HTR-8/SVneo (cell line): ENCODE measurements at places on chromosomes 2 and 18.

- no peak for DNase-seq
These were observed at the start of gene DPYSL5 for GRCh38 chr2:26847655-26848335. DPYSL5 (plus strand) TSS chr2:26848132; CDS start chr2:26898500, 50,368 bp downstream.

DNA sequence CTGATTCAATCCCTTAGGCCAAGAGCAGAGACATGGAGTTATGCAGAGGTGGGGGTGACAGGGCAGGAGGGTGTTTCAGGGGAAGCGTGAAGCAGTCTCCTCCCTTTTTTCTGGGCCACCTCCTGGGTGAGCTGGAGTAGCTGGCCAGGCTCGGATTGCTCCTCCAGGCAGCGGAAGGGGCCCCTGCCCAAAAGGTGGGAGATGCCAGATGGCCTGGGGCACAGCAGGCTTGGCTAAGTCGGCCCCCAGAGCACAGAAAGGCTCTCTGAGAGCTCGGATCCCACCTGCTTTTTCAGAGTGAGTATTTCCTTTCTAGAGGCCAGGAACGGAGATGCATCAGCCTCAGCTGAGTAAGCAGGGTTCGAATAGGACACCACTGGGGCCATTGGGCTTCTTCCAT, 196.9 kb downstream of the ANKRD30B start:
- no peak for DNase-seq

DNA sequence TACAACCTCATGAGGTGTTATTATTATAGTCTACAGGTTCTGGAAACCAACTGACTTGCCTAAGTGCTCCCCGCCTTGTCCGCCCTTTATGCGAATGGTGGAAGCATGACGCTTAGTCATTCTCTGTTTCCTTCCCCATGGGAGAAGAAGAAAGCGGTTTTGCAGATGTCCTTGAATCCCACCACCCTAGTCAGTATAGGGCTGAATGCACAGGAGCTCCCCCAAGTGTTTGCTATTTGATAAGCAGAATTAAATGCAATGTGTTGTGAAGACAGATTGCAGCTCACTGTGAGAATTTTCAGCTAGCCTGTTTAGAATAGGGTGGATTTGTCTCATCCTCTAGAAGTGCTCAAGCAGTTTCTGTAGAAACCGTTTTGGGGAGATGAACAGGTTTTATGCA, 652.0 kb downstream of the DCC start:
- DNase-seq, result peak; percentile 4

DNA sequence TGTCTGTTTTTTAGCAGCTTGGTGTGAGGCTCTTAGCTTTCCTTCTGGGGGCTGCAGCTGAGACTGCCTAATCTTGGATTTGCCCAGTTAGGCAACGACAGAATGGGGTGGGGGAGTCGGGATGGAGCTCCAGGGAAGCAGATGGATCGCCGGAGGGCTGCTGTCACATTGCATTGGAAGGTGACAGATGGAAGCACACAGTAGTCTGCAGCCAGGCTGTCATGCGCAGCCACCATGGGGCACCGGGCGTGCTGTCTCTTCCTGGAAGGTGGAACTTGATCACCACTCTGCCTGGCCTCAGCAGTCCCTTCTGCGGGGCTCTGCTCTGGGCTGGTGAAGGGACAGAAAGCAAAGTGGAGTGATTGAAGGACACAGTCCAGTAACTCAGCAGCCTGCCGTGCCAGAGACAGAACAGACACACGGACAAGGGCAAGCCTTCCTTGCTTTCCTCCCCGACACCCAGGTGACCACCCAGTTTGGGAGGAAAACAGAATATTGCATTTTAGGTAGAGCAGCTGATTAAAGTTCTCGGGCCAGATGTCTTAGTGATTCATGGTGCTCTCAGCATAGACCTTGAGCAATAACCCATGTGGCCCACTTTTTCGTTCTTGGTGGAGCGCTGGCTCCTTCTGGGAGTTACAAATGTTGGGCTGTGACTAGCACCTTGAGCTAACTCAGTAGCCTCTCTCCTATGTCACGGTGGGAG, 40.9 kb downstream of the RNF144A start:
- DNase-seq, result no peak

GRCh38 chr2:46540496-46541331, 61.3 kb downstream of the TMEM247 start:
- peak; percentile 34 for DNase-seq

DNA sequence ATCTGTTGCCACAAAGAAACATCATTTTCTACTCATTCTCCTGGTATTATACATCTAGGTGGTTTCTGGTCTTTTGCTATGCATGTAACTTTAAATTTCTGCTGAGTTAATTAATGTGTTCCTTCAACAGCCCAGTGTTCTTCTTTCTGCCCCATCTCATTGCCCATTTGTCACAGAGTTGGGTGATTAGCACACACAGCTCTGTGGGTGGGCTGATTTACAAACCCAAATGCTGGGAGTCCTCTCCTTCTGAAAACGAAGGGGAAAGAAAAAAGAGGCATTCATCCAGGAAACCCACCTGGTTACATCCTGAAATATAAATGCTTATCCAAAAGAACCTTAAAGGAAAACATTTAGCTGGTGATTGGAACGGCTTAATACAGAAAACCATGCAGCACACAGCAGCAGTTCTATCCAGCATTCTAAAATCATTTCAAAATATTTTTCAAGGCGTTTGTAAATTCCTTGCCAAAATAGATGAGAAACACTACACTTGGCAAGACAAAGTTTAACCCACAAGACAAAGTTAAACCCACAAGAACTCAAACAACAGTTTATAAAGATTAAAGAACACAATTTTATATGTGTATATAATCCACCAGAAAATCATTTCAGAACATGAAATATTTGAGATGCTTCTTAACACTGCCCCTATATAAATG, 177.9 kb downstream of the ANTXR1 start:
- DNase-seq, result no peak

DNA sequence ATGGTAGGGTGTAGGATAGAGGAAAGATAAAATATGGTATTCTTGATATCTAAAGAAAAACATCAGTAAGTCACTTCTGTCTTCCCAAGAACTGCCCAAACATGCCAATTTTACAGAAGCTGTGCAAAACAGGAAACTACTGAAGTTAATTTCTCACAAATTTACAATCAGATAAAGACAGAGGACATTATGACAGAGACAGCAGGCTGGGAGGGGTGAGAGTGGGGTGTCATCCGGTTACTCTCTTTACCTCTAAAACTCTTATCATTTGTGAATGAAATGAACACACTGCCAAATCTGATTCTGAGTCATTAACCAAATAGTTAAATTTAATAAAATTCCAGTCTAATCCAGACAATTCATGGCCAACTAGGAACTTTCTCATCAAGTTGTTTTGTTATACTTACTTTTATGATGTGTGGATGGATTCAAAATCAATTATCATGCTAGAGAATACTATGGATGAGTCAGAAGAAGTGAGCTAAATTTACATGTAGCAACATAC, 323.2 kb upstream of the MEX3C start:
- no peak for DNase-seq

GRCh38 chr2:29839306-29839705, 82.1 kb downstream of the ALK start:
- DNase-seq, result no peak

DNA sequence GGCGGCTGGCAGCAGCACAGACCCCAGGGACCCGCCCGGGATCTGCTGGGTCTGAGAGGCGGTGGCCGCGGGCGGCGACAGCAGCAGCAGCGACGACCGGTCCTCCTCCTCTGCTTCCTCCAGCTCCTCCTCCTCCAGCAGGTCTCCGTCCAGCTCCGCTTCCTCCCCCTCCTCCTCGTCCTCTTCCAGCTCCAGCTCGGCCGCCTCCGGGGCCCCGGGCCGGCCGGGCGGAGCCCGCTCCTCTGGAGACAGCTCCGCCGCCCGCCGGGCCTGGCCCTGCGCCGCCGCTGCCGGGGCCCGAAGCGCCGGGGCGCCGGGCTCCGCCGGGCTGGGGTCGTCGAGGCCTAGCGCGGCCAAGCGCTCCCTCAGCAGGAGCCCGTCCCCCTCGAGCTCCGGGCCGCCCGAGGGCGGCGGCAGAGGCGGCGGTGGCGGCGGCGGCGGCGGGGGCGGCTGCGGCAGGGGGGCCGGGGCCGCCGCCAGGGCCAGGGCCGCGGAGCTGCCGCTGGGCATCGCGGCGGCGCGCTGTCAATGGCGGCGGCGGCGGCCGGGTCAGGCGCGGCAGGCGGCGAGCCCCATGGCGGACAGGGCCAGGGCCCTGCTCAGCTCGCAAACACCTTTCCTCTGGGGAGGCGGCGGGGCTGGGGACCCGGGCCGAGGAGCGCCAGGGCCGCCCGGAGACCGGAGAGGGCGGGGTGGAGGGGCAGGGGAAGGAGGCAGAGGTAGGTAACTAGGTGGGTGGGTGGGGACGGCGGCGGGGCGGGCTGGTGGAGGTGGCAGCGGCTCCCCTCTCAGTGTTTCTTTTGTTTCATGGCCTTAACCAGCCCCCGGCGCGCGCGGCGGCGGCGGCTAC, 445 bp downstream of the MEX3C start:
- DNase-seq, result no peak

- DNase-seq, result peak; percentile 31
These were observed 226.0 kb downstream of the FAM210A start for GRCh38 chr18:13500227-13500865.

DNA sequence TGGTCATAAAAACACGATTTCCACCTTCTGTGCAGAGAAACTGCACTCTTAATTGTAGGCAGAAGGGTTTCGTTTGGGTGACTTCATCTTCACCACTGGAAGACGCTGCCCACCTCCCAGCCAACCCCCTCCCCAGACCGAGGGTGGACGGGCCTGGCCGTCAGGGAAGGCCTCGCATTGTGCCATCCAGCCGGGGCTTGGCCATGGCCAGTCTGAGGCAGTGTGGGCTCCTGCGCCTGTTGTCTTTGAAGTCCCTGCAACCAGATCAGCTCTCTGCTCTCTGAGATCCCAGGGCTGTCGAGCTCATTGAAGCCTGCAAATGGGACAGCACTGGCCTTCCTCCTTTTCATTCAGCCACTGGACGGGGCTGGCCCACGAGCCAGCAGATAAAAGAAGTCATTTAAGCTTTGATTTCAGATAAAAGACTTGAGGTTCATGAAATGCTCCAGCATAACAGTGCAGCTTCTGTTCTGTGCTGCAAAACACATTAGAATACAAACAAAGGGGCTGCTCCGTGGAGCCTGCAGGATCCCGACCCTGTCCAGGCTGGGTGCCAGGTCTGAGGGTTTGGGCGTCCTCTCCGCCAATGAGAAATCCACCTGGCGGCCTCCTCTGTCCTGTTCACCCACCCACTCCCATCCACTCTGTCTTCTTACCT, 253.5 kb downstream of the LDLRAD4 start:
- DNase-seq, result no peak

GRCh38 chr2:29241341-29241740, 126.1 kb downstream of the CLIP4 start:
- no peak for DNase-seq

DNA sequence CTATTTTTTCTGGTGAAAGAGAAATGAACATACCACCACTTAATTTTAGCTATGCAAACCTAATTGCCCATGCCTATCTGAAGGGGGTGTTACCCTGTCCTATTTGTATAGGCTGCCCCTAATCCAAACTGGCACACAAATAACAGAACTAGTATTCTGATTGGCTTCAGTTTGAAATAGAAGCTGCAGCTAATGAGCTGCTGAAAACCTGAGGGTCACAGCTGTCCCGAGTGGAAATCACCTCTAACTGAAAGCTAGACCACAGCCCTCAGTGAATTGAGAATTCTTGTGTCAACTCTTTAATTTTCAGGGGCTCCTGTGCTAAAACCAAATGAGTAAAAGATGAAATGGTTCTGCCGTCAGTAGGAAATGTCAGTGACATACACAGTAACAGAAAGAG, 28.7 kb downstream of the CCDC141 start:
- no peak for DNase-seq

GRCh38 chr2:180753809-180754761, 226.3 kb upstream of the UBE2E3 start:
- DNase-seq, result no peak

- DNase-seq, result no peak
These were observed 267.6 kb downstream of the WDPCP start for GRCh38 chr2:63320669-63321068.

- no peak for DNase-seq
These were observed 14.7 kb downstream of the CDC42EP3 start for GRCh38 chr2:37656512-37657423.
